ENCODE measurements at places on chromosomes 4 and X. TPM values are rescaled to one million over a fixed set of nuclear protein-coding genes. Genes with fewer than 3 reads are reported as not detected.

GRCh38 chr4:184540307-184540706 lies 66.0 kb upstream of the IRF2 start:
- DNase-seq = no peak

- DNase-seq = no peak
Observed at GRCh38 chr4:86380181-86380724, 20.4 kb upstream of the MAPK10 start.

- no peak for DNase-seq
Observed at GRCh38 chr4:33948921-33949320, 2295.4 kb downstream of the ARAP2 start.

The AVPR2 gene
- total RNA-seq = 5.9 TPM

GRCh38 chr4:154004507-154005170 lies 215.8 kb upstream of the SFRP2 start:
- DNase-seq = no peak

DNA sequence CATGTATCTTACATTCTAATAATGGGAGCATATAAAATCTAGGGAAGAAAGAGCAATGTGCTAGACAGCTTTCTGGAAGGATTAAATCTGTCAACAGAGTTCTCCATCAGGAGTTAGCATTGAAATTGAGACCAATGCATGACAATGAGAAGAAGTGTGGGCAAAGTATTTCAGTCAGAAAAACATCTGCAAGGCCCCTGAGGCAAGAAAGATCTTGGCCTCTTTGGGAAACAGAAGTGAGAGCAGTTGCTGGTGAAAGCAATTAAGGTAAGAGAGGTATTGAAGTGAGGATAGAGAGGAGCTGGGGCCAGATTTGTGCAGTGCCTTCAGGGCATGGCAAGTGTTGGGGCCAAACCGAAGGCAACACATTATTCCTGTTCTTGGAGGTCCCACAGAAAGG lies 999.1 kb downstream of the STPG2 start:
- DNase-seq = no peak

- no peak for DNase-seq
Observed at GRCh38 chrX:57156397-57157049, 19.3 kb upstream of the SPIN2A start.

Data from breast epithelium (tissue), 4 donors.